ENCODE measurements at places on chromosomes 1 and 21.

- DNase-seq = no peak
Observed at GRCh38 chr1:105137543-105138457, 1388.1 kb downstream of the AMY1C start.

- DNase-seq = no peak
Observed at GRCh38 chr1:180135535-180135934, 19.1 kb upstream of the QSOX1 start.

- DNase-seq = no peak
Observed at GRCh38 chr21:43300496-43301408, 126.2 kb downstream of the SIK1 start.

DNA sequence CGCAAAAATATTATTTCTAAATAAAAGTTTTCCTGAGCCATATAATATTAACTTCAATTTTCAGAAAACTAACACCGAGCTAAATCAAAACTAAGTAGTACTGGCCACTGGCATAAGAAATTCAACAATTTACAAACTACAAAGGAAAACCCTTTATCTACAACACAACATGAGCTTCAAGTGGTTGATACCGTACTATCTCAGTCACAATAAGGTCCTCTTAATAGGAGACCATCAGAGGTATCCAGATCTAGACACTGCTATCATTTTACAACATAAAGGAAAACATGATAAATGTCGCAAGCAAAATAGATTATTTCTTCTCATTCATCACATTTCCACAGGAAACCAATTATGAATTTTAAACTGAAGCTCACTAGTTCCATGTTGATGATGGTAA, 39.5 kb downstream of the GATAD2B start:
- no peak for DNase-seq

- DNase-seq = no peak
Observed at GRCh38 chr1:26408604-26409003, 2.0 kb upstream of the LIN28A start.

GRCh38 chr1:216749232-216749631, 26.0 kb upstream of the ESRRG start:
- no peak for DNase-seq

- no peak for DNase-seq
Observed at GRCh38 chr1:15173863-15174614, 20.5 kb downstream of the TMEM51 start.

- DNase-seq = no peak
Observed at GRCh38 chr1:236774926-236775325, 20.2 kb upstream of the MTR start.

GRCh38 chr1:204544321-204544720, 28.1 kb downstream of the MDM4 start:
- DNase-seq = no peak

- no peak for DNase-seq
Observed at GRCh38 chr1:53257454-53258081, 19.2 kb upstream of the MAGOH start.

DNA sequence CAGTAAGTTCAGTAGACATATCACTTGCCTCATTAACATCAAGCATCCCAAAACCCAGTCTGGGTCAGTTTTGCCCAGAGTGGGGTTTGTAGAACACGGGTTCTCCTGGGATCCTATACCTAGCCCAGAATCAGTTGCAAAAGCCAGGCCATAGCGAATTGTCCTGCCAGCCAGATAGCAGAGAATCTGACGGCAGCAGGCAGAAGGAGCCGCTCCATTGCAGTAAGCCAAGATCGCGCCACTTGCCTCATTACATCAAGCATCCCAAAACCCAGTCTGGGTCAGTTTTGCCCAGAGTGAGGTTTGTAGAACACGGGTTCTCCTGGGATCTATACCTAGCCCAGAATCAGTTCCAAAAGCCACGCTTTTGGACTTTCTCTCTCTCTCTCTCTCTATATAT, 19.1 kb downstream of the NDUFS5 start:
- DNase-seq = no peak

DNA sequence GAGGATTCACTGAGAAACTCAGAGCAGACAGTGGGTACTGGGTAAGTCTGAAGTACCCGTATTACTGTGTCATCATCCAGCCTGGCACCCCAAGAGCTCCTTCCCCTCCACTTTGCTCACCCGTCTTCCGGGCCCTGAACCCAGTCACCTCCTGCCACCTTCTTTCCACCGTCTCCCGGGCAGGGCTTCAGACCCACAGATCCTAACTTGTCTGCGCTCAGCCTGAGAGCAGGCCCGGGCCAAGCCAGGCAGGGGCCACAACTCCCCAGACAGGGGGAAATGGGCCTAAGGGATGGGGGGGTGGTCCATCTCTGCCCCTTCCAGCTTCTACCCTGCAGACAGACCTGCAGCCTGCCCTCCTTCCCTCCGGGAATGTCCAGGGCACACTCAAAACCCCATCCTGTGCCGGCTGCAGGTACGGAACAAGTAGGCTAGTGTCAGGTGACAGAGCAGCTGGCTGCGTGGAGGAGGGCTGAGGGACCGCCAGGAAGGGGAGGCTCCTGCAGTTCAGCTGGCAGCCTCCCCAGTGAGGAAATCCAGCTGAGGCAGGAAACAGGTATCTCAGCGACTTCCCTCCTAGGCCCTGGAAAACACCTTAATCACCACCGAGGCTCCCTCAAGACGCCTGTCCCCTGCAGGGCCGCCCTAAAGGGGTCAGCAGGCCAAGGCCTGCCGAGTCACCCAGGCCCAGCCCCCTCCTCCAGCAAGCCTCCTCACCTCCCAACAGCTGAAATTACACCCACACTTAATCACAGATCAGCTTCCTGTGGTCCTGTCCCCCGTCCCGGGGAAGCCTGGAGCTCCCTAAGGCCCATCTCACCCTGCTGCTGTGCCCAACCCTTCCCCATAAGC, 3.5 kb downstream of the HSPG2 start:
- DNase-seq = peak; percentile 46

DNA sequence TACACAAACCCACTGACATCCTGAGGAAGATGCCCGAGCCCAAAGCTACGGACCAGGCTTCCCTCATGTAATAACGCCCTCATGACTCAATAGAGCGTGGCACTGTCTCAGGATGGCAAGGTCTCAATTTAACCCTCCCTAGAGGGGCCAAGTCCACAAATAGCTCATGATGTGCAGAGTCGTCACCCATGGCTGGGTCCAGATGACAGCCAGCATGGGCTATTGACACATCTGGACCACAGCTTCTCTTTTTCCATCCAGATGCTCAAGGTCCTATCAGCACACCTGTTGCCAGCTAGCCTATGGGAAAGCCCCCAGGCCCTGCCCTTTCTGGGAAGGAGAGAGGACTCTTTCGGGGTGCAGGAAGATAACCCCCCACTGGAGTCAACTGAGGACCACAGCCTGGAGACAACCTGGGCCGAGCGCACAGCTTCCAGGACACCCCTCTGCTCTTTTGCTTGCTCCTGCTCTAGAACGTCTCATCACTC, 2.8 kb downstream of the LAPTM5 start:
- no peak for DNase-seq

- DNase-seq = no peak
Observed at GRCh38 chr1:39679821-39680220, 7.9 kb upstream of the NT5C1A start.

DNA sequence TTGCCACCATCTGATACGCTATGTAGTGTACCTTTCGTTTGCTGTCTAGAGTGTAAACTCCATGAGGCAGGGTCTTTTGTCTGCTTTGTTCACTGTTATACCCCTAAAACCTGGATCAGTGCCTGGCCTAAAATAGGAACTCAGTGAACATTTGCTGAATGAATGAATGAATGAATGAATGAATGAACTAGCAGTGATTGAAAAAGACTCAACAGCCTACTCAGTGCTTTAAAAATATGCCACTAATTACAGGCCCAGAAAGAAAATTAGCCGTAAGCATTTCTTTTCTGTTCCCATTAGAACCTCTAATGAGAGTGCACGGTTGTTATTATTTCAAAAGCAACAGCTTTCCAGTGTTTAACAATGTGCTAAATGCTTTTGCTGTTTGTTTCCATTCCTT, 69.3 kb upstream of the SYT6 start:
- no peak for DNase-seq

GRCh38 chr1:2644171-2644570, 11.4 kb upstream of the MMEL1 start:
- DNase-seq = no peak

DNA sequence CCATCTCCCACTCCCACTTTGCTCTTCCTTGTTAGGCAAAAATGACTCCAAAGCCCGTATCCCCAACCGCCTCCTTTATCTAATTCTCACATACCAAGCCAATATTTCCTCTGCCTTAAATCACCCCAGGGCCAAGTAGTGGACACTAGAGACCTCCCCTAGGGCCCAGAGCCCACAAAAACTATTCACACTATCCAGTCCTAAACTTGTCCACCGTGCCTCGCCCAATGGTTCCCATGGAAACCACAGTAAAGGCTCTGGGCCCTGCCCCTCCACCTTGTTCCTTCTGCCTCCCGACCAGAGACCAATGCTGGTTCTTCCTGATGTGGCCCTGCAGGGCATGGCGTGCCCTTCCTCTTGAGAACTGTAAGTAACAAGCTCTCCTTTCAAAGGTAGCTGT, 11.8 kb downstream of the CFAP107 start:
- no peak for DNase-seq

DNA sequence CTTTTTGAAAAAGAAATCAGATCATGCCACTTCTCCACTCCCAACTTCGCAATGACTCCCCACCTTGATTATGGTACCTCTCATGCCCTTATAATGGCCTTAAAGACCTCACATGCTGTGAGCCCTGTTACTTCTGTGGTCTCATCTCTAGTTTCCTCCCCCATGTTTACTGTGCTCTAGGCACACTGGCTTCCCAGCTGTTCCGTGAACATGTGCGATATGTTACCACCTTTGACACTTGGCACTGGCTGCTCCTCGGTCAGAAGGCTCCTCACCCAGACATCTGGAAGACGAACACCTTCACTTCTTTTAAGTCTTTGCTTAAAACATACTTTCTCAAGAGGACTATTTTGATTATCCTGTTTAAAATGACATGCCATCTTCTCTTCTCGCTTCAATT, 14.3 kb upstream of the NTMT2 start:
- DNase-seq = no peak

DNA sequence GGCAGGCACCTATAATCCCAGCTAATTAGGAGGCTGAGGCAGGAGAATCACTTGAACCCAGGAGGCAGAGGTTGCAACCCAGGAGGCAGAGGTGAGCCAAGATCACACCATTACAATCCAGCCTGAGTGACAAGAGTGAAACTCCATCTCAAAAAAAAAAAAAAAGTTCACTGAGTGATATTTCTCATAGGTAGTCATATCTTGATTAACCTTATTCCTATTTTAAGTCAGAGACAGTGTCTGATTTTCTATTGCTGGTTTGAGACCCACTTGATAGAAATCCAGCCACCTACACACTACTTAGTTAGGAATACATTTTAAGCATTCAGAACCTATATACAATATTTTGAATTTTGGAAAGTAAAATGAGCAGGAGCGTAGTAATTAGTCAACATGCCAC, 357.4 kb upstream of the ADGRL2 start:
- DNase-seq = no peak

DNA sequence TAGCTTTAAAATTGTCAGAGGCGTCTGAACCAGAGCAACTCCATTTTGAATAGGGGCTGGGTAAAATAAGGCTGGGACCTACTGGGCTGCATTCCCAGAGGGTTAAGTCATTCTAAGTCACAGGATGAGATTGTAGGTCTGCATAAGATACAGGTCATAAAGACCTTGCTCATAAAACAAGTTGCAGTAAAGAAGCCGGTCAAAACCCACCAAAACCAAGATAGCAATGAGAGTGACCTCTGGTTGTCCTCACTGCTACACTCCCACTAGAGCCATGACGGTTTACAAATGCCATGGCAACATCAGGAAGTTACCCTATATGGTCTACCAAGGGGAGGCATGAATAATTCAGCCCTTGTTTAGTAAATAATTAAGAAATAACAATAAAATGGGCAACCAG, 143.6 kb downstream of the GABPA start:
- DNase-seq = no peak

DNA sequence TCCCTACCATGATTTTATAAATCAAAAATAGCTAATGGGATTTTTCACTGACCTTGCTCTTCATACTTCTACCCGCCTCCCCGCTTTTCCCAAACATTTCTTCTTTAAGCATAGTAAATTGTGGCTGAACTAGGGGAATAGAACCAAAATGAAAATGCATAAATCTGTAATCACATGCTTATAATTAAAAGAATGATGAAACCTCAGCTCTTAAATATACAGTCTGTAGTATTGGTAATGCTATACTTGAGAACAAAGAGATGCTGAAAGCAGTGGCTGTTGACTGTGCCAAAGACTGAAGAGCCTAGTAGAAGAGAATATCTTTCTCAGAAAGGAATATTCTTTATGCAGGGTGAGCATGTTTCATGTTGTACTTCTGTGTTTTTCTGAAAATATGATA, 249.1 kb downstream of the GREM2 start:
- DNase-seq = no peak

DNA sequence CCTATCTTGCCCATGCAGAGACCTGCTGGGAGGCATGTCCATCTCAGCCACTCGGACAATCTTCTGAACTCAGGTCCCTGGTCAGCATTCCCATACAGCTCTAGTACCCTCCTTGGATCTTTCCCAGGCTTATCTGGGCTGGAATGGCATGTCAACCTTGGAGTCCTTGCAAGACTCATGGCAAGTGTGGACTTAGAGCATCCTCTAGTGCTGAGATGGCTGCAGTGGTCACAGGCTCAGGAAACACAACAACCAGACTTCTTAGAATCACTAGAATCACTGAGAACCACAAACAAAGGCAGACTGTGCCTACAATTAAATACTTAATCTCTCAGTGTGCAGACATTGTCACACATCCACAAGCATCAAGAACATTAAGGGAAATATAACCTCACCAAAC, 73.1 kb upstream of the TSHB start:
- no peak for DNase-seq

DNA sequence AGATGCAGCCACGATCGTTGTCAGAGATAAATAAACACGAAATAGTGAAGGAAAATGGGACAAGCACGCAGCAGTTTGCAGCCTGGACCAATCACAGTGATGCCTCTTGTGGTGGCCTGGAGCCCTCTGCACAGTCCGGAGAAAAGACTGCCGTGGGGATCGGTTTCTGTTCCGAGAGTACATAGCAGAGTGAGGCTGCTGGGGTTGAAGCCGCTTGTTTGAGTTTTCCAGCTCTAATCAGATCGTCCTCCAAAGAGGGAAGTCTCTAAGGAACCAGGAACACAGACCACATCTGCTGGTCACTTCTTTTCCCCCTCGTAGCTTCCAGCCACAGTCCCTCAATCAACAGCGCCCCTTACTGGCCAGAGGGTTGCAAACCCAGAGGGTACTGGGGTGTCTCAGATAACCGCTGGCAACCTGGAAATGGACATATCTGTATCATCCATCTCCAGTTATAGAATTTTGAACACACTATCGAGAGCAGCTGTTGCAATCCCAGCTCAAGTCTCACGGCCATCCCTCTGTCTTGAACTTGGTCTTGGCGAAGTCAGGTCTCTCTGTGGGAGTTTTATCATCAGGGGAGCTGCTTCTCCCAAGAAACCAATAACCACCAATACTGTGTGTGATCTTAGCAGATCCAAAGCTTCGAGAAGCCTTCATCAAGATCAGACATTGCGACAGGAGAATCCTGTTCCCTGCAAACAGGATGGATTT, 57.4 kb downstream of the OLIG1 start:
- no peak for DNase-seq

All from NCI-H2081 treated with DMSO at 0.1 percent for 48 hours (cell line).